CD8-positive, alpha-beta memory T cell (primary cell): ENCODE measurements at places on chromosomes 2 and 18. TPM values are rescaled to one million over a fixed set of nuclear protein-coding genes. Genes with fewer than 3 reads are reported as not detected.

FRZB gene
- not detected for total RNA-seq

DNA sequence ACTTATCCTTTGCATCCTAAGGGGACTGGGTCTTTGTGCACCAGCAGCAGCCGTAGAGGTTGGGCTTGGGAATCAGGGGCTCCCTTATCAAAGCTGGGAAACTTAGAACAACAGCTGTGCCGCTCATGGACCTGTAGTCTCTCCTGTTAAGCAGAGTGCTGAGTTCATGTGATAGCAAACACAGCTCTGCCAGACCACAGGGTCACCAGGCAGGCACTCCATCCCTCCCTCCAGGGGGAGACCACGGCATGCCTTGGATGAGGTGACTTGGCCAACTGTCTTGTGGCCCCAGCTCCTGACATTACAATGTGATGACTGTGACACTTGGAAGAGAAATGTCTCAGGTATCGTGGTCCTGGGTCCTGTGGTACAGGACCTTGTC, 60.0 kb downstream of the DGKD start:
- DNase-seq, result no peak

- no peak for DNase-seq
These were observed 261.9 kb upstream of the ETAA1 start for GRCh38 chr2:67135208-67135607.

GRCh38 chr2:160169988-160170387, 30.1 kb downstream of the ITGB6 start:
- DNase-seq, result no peak

DNA sequence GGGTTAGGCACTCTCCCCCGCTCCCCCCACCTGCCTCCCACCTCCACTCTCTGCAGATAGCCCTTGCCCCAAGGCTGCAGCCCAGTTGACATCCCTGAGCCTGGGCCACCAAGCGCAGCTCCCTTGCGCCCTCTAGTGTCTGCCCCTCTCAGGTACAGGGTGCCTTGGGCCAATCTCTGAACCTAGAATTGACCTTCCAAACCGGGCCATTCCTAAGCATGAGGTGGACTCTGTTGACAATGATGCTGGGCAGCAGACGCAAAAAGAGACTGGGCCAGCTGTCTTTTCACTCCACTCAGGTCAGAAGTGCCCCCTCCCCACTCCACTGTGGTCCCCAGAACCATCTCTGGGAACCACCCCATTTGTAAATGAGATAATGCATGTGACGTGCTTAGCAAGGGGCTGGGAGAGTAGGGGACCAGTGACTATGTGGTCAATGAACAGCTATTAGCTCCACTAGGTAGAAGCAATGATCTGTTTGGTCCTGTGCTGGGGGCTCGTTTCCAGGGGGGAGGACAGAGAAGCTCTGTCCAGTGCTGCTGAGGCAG, 43.3 kb upstream of the PLB1 start:
- DNase-seq, result peak; percentile 76

GRCh38 chr2:199309973-199310372, 147.8 kb downstream of the SATB2 start:
- no peak for DNase-seq

DNA sequence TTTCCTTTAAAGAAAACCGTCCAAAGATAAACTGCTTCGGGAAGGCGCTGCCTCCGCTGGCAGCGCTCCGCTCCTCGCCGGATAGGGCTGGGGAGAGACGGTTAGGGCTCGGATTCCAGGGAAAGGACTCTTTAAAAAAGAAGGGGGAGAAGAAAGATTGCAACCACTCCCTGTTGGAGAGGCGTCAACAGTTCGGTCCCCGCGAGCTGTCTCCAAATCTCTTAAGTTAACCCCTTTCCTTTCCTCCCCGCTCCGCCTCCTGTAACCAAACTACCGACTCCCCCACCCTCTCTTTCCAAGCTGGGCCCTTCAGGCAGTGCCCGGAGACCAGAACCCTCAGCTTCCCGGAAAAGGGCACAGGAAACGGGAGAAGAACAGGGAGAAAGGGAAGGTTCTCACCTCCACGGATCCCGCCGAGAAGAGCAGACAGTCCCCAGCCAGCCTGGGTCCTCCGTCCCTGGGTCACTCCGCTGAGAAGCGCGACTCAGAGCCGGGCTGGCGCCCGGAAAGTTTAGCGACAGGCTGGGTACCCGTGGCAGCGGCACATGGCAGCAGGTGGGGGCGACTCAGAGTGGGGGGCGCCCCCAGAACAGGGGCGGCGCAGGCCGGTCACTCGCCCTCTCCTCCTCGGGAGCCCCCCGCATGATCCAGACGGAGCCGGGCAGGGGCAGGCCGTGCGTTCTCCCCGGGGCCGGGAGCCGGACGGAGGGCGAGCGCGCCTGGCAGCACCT, 675 bp downstream of the FZD5 start:
- no peak for DNase-seq
